ENCODE measurements at places on chromosomes 1 and 21.

GRCh38 chr1:166839600-166840308 lies 479 bp downstream of the POGK start:
- peak; percentile 69 for DNase-seq

- no peak for DNase-seq
Measured at GRCh38 chr1:197073978-197074377, 6.9 kb upstream of the F13B start.

DNA sequence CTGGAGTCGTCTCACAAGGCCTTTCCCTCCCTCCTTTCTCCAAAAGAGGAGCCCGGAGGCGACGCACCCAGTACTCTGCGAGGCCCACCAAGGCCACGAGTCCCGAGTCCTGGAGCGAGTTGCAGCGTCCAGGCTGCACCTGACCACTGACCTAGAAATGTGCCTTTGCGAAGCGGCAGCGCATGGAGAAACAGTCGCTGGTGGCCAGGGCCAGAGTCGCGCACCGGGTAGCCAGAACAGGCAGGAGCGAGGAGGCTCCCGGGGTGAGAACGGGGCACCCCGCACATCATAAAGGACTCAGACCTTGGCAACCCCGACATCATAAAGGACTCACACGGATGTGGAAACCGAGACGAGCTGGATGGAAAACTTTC lies 318.4 kb downstream of the FAM72C start:
- DNase-seq, result no peak

- no peak for DNase-seq
Measured at GRCh38 chr21:25254491-25255174, 352.6 kb downstream of the MRPL39 start.

- peak; percentile 90 for DNase-seq
Measured at GRCh38 chr1:10474613-10475507, at the start of gene PEX14. Gene PEX14 (plus strand): TSS chr1:10474950. CDS start chr1:10474967, 17 bp downstream.

DNA sequence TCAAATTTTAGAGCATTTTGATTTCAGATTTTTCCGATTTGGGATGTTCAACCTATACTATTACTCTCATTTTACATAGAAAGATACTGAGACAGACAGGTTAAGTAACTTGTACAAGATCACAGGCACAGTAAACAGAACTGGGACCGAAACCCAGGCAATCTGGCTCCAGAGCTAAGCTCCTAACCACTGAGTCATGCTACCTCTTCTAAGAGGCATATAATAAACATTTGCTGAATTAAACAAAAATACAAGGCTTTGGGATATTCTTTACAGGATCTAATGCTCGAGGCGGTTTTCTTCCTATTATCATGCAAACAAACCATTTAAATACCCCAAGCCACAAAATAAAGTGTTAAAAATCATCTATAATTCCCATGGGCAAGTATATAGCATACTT lies 50.3 kb downstream of the MCOLN2 start:
- DNase-seq, result no peak

- DNase-seq, result no peak
Measured at GRCh38 chr1:204415351-204415750, 3.7 kb upstream of the PPP1R15B start.

- DNase-seq, result no peak
Measured at GRCh38 chr21:41662161-41662560, 104.7 kb downstream of the RIPK4 start.

- DNase-seq, result no peak
Measured at GRCh38 chr1:187961895-187962294, 1133.1 kb downstream of the PLA2G4A start.

GRCh38 chr1:238214449-238214848 lies 323.7 kb upstream of the ZP4 start:
- no peak for DNase-seq

DNA sequence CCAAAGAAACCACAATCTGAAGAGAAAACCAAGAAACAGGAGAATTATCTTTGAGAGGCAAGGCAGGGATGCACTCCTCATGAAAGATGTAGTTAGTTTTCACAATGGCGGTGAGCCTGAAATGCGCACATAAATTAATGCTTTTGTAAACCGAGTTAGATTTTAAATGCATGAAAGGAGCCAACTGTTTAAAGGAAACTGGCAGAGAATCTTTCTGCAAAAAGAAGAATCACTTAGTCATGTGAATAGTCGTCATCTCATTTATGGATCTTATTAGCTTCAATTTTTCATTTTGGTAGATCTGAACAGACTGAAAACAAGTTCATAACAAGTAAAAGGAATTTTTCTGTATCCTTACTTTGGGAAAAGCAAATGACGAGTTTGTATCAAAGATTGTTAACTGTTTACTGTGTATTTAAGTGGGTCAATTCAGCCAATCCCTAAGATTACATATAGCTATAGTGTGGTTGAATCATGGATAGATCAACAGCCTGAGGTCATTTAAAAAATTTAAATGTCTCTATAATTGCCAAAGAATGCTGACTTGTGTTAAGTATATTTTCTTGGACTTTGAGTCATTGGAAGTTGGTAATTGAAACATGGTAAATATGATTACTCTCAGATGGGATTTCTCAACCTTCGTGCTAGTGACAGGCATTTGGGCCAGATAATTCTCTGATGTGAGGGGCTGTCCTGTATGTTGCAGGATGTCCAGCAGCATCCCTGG lies 226.6 kb upstream of the KAZN start:
- DNase-seq, result no peak

- no peak for DNase-seq
Measured at GRCh38 chr1:197725044-197725443, 50.2 kb downstream of the DENND1B start.

GRCh38 chr1:83497563-83497962 lies 501.4 kb downstream of the TTLL7 start:
- DNase-seq, result peak; percentile 18

- DNase-seq, result no peak
Measured at GRCh38 chr1:89673251-89673650, 40.3 kb downstream of the LRRC8C start.

DNA sequence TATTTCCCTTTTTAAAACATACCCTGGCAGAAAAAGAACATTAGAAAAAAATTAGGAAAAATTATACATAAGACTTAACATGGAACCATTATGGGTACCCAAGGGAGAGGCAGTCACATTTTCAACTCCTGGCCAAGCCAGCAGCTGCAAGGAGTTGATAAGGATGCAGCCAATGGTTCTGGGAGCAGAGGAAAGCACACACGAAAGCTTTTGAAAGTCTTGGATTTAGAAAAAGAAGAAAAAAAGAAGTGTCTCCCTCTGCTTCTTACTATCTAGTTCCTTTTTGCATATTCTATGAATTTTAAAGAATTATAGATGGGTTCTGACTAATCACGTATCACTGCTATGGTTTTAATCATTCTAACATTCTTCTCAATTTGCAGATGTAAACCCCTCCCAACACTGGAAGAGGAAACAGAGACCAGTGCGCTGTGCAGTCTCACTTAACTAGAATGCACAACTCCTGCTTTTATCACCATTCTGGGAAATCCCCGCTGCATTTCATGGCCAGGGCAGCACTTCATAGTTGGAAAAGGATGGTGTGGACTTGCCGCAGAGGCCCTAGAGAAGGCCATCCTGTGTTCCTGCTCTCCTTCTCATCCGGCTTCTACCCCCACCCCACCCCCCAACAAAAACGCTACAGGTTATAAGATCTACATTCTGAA lies 2.7 kb upstream of the CD58 start:
- no peak for DNase-seq

- no peak for DNase-seq
Measured at GRCh38 chr1:21532992-21533534, 23.8 kb downstream of the ALPL start.

GRCh38 chr21:33988237-33989017 lies 72.8 kb upstream of the ATP5PO start:
- no peak for DNase-seq

Data from HEK293T (cell line).